ENCODE measurements at places on chromosomes 1 and 21. TPM values are rescaled to one million over a fixed set of nuclear protein-coding genes. Genes with fewer than 3 reads are reported as not detected.

The PTPN22 gene
- total RNA-seq: 0.10 TPM

The RAB42 gene
- total RNA-seq: 0.62 TPM

The SPRR2E gene
- not detected for total RNA-seq

The CFHR2 gene
- total RNA-seq: not detected

The ZMYND12 gene
- total RNA-seq: 1.0 TPM

The AMY1A gene
- total RNA-seq: not detected

The EIF2D gene
- total RNA-seq: 61.2 TPM

The TSPEAR gene
- not detected for total RNA-seq

The IFNLR1 gene
- total RNA-seq: 7.4 TPM

The SELL gene
- 0.55 TPM for total RNA-seq

The AKR7A3 gene
- total RNA-seq: 0.23 TPM

The PLA2G2F gene
- not detected for total RNA-seq

All from gastrocnemius medialis (tissue), 4 donors.